ENCODE measurements at places on chromosomes 7 and 10.
A peak's percentile ranks its signal among the peaks of the same experiment; 100 is the strongest.

DNA sequence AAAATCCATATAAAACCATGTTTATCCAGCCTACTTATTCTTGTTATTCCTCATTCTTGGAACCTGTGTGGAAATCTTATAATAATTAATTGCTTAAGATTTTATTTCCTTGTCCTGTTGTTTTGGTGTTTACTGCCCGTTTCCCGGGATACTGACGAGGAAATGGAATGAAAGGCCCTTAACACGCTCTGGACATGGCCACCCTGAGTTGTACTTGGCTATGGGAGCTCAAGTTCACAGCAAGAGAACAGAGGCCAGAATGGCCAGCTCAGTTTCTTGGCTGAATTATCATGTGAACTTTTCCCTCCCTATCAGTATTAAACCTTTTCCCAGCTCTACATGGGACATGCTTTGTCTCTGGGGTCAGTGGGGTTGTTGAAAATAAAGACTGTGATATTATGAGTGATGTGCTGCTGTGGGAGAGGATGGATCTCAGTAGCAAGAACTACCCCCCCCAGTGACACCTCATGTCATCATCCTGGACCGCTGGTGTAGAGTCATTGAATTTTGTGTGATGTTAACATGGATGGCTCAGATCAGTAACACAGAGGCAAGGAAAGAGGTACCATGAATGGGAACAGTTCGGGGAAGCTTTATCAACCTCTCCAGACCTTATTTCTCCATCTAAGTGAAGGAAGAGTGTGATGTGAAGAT is 87.0 kb upstream of the IGFBP3 start:
- DNase-seq, result no peak

GRCh38 chr7:42095791-42096190 is 141.2 kb downstream of the GLI3 start:
- DNase-seq, result no peak

DNA sequence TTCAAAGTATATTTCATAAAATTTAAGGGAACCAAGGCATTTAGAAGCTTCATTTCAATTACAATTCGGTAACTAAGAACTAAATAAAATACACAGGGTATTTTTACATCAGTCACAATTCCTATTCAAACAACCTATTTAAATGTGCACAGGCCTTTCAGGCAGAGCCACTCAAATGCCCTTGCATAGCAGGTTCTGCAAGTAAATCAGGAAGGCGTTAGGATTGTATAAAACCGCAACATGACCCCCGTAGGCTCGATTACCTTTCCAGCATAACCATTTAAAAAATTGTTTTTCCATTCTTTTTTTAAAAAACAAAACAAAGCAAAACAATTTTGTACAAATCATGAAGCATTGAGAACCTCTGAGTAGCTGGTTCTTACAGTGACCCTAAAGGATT is 289.9 kb upstream of the SP8 start:
- no peak for DNase-seq

- DNase-seq, result peak; percentile 19
Observed at GRCh38 chr10:73251683-73252444, 580 bp downstream of the MRPS16 start.

- no peak for DNase-seq
Observed at GRCh38 chr10:12045596-12045995, 3.0 kb upstream of the UPF2 start.

- DNase-seq, result no peak
Observed at GRCh38 chr7:132901241-132901640, 180.6 kb downstream of the CHCHD3 start.

GRCh38 chr7:117247809-117248208 is 75.0 kb downstream of the WNT2 start:
- no peak for DNase-seq

DNA sequence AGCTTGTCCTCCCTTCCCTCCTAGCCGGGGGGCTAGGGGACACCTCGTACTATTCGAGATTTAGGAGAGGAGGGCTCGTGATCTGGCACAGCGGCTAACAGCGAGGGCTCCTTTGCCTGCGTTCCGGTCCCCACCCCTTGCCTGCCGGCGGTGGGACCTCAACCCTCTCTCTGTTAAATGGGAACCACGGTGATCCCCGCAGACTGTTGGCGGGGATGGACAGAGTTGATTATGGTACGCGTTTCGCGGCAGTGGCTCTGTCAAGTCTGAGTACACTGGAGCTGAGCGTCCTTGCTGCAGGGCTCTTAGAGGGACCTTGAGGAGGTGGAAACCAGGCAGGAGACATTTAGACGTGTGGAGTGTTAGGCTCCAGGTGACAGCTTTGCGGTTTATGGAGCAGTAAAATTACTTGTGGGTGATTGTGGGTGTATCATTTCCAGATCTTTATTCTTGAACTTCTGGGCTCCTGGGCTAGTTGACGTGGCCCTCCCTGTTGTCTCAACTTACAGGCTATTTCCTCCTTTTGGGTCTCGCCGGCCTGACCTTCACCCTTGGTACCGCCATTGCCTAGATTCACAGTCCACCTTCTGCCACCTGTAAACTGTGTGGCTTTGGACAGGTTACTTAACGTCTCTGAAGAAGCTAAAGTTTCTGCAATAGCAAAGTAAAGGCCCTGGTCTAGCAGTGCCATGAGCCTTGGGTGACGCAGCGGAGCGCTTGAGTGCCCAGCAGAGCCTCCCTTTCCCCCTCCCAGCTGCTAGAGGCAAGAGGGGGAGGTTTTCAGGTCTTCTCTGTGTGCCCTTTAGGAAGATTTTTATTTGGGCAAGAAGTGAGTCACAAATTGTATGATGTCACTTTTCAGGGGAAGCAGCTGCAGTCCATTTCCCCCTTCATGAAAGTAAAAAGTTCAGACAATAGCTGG is 739 bp downstream of the CASP7 start:
- peak; percentile 48 for DNase-seq

- DNase-seq, result no peak
Observed at GRCh38 chr10:91444211-91445182, 34.4 kb downstream of the HECTD2 start.

DNA sequence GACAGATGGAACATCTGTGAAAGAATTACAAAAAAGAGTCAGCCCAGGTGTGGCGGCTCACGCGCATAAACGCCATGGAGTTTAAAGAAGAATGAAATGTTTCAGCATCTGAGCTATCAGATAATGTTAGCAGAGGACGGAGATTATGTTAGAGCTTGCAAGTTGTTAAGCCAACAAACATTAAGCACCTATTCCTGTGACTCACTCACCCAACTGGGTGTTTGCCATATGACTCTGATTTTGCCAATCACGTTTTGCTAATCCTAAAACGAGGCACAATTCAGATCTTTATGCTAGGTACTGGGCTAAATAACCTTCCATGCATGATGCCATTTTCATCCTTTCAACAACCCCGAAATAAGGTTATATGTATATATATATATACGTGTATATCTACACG is 29.0 kb upstream of the CCNY start:
- no peak for DNase-seq

GRCh38 chr7:150401424-150401790 is 22.3 kb downstream of the ZNF775 start:
- DNase-seq, result no peak

GRCh38 chr10:123847686-123848432 is 43.7 kb downstream of the CPXM2 start:
- no peak for DNase-seq

GRCh38 chr7:18583305-18583704 is 87.8 kb downstream of the HDAC9 start:
- no peak for DNase-seq

DNA sequence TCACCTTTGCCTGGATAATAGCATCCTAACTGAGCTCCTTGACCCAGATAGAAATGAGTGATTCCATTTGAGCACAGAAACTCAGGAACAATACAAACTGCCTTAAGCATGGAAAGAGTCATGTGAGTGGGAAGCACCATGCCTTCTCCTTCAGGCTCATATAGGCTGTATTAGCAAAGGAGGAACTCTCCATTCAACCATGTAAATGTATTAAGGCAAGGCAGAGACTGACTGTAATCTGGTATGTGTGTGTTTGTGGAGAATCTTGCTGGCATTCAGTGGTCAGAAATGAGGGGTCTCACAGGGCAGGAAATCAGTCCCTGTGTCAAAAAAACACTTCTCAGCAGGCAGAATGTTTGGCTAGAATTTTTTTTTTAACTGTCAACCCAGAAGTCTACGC is 40.2 kb downstream of the COA1 start:
- no peak for DNase-seq

DNA sequence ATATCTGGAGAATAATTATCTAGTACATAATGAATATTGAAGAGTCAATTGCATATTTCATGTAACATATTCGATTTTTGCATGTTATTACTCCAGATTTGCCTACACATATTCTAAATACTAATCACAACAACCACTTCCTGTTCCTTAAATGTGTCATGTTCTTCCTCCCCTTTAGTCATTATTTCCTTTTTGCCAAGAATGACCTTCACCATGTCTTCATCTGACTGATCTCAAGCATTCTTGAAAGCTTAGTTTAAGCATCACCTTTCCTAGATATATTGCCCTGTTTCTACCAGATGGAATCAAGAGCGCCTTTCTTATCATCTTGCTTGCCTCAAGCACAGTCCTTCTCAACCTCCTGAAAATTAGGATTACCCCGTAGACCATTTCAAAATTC is 23.5 kb upstream of the MEOX2 start:
- no peak for DNase-seq

DNA sequence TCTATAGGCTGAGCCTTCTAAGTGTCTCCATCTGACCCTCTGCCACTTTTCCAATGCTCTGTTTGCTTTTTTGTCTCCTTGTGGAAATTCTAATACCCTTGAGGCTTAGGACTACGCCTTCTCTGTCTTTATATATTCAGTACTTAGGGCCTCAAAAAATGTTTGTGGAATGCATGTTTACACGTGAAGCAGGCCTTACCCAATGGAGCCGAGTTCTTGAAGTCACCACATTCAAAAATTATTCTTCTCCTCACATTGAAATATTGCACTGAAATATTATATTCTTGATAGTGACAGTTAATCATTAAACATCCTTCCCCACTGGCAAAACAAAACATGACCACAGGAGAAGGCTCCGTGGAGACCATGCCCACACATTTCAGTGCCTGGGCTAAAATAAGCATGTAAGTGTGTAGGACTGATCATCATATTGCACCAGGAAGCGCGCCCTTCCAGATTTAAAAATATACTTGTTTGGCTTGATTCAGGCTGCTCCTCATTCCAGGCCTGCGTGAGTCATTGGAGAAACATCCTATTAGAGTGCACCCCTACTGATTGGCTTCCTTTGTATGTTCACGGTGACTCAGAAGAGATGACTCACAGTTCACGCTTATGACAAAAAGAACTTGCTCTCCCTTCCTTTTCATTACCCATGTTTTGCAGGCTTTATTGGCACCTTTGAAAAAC is 307.4 kb upstream of the AOAH start:
- no peak for DNase-seq

DNA sequence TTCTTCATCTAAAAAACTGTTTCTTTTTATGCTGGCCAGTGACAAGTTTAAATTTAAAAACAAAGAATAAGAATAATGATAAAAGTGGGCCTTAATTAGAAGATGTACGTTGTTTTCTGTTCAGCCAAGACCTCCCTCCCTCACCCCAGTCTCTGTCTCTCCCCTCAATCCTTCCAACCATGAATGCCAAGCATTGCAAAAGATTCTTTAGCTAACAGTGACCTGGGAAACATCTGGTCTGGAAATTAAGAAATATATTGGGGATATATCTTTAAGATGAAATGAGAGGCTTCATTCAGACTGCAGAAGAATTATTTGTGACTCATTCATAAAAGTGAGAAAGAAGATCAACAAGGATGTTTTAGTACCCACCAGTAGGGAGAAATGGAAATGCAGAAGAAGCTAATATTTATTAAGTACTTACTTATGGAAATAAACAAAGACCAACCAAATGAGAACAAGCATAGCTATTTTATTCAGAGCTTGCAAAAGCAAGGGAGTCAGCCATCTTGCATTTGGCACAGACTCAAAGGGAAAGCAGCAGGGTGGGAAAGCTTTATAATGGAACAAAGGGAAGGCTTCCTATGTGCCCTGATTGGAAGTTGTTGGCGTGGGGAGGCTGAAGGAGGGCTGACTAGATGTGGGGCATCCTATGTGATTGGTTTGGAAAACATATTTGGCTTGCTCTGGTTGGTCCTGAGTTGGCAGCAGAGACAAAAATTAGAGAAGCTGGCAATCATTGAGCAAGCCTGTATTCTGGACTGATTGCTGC is 595.4 kb upstream of the GHITM start:
- DNase-seq, result no peak

- DNase-seq, result no peak
Observed at GRCh38 chr7:113338071-113338696, 219.8 kb upstream of the SMIM30 start.

- DNase-seq, result no peak
Observed at GRCh38 chr10:97977673-97978072, 52.7 kb downstream of the CRTAC1 start.

- DNase-seq, result no peak
Observed at GRCh38 chr7:150340875-150341262, 560 bp downstream of the RARRES2 start.

DNA sequence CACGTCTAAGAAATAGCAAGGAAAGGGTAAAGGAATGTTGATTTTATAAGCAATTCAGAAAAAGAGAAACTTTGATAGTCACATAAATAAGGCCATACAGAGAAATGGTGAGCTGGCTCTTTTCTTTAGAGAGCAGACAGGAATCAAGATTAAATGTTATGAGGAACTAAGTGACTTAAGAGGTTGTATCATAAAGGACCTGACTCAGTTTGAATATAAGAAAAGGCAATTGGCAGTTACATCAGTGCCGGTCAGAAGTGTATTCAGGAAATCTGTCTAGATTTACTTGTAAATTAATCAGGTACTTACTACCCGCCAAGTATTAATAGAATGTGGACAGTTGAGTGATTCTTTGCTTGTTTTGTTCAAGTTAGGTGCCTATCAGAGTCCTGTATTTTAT is 2.1 kb downstream of the MRPL32 start:
- DNase-seq, result no peak

All from OCI-LY7 (cell line).